ENCODE measurements at places on chromosomes 11 and 22. TPM values are rescaled to one million over a fixed set of nuclear protein-coding genes. Genes with fewer than 3 reads are reported as not detected.

Gene SCGB1D2
- total RNA-seq: not detected

Gene OR5P2
- total RNA-seq: not detected

Gene MMP11
- total RNA-seq: 0.33 TPM

Gene CCDC73
- total RNA-seq: 0.50 TPM

Gene ZFP91
- total RNA-seq: 25.5 TPM

Gene STX5
- 34.1 TPM for total RNA-seq

DNA sequence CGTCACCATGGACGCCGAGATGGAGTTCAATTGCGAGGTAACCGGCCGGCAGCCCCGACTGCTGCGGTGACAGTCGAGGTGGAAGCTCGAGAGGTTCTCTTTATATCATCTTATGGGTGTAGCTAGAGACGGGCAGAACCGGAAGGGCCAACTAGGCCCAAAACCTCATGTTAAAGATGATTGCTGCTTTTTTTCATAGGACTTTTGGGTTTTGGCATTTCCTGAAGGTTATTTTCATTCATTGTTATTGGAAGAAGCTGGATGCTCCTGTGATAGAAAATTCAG lies 585 bp downstream of the NF2 start:
- DNase-seq: no peak

- no peak for DNase-seq
These were observed 988 bp downstream of the MGAT3 start for GRCh38 chr22:39457556-39458443.

GRCh38 chr22:46609175-46609690 lies 11.0 kb upstream of the GRAMD4 start:
- DNase-seq: no peak

DNA sequence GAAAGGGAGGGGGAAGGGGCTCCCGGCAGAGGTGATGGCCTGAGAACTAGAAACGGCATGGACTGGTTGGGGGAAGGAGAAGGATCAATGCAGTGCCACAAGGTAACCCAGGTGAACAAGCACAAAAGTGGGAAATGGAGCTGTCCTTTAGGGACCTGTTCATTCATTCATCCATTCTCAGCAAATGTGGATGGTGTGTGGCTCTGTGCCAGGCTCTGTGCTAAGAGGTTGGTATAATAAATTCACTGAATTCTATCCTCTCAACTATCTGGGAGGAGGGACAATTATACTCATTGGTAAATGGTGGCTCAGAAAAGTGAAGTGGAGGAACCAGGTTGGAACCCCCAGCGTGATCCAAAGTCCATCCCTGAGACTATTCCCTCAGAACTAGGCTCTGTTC lies 18.6 kb upstream of the ARAP1 start:
- DNase-seq: no peak

DNA sequence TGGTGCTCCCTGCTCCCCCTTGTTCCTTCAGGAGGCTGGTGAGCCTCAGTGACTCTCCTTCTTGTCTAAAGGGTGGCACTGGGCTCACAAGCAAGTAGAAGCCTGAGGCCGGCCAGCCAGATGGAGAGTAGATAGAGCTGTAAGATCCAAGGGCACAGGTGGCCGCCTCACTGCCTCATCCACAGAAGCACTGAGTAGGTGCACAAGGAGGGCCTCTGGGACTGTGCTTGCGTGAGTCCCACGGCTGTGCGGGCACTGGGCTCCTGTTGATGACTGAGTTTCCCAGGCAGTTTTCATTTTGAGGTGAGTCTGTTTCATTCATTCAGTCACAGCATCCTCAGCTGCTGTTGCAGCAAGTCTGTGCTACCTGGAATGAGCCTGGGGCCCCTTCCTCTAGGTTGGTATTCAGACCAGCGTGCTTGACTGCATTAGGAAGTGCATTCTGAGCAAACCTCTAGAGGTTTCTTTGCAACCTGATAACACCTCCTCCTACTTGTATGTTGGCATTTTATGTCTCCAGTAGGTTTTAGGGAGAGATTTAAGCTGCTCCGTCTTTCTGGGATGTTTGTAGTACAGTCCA lies 184.0 kb downstream of the TBC1D22A start:
- DNase-seq: no peak

GRCh38 chr22:18966748-18967147 lies 30.7 kb upstream of the PRODH start:
- no peak for DNase-seq

DNA sequence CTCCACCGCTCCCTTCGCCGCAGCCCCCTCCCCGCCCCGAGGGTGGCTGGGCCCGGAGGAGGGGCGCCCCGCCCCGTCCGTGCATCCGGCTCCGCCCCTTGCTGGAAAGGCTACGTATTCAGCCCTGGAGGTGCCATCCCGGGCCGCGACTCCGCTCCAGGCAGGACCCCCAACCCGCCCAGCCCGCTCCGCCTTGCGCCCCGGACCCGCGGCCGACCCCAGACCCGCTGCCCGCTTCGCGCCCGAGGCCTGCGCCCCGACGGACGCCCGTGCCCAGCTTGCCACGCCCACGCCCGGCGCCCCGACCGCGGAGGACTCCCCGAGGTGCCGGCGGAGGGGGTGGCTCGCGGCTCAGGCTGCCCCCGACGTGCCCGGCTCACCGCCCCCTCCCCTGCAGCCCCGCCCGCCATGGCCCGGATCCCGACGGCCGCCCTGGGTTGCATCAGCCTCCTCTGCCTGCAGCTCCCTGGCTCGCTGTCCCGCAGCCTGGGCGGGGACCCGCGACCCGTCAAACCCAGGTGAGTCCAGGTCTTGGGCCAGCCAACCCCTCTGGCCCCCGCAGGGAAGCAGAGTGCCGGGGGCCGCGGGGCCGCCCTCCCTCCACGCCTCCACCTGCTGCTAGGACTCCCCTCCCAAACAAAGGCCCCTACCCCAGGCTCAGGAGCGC lies at the start of gene ADM2:
Gene ADM2, plus strand, starts transcription at position 104 of the 667 bp plus-strand sequence. Its CDS starts 305 bp downstream, at position 409.
- no peak for DNase-seq

- no peak for DNase-seq
These were observed 47.5 kb downstream of the RTN4R start for GRCh38 chr22:20220629-20221026.

- DNase-seq: no peak
These were observed 43.0 kb upstream of the CD5 start for GRCh38 chr11:61059260-61059752.

DNA sequence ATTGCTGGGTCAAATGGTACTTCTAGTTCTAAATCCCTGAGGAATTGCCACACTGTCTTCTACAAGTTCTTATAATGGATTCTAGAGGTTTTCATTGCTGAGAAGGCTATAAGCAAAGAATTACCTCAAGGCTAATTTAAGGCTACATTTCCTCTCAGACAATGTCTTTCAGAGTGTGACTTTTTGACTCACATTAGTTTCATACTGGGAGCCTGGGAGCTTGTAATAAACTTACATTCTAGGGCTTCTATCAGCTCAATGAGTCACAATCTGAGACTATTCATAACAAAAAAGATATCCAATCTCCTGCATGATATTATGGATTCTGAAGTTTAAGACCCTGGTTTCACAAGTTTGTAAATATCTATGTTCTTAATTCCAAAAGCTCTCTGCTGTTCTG lies 408.7 kb downstream of the LRRC4C start:
- DNase-seq: no peak

DNA sequence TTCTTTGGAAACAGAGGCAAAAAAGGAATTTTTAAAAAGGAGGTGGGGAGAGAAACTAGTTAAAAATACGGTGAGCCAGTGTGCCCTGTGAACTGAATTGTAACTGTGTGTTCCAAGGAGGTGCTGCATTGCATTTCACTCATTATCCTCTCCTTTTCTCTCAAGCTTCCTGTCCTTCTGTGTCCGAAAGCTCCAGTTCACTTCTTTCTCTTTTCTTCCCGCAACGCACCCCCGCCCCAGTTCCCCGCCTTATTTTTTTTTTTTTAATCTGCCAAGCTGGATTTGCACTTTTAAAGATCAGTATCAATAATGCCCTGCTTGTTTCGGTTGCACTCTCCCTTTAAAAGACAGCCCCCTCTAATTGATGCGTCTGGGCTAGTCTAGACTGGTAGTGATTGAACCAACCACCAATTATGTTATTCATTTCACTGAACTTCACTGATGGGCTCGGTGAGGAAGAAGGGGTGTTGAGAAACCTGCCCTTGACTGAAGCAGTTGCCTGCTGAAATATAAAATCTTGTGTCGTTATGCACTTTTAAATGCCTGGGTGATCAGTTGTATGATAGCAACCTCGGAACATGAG lies 18.5 kb downstream of the BLID start:
- no peak for DNase-seq

GRCh38 chr22:50117168-50117762 lies 27.5 kb downstream of the MOV10L1 start:
- DNase-seq: no peak

DNA sequence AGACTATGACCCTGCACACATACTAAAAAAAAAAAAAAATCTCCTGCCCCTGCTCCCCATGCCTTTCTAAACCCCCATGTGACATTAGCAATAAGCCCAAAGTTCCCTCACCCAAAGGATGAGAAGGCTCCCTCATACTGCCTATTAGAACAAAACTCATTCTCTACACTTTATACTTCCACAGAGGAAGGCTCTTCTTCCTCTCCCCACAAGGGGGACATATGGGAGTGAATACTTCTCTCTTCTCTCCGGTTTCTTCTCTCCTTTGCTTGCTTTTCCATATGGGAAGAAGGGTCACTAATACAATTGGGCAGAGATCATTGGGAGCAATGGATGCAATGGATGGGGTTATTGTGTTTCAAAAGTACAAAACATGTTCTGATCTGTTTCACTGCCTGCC lies 3.3 kb downstream of the OR52L1 start:
- DNase-seq: no peak

DNA sequence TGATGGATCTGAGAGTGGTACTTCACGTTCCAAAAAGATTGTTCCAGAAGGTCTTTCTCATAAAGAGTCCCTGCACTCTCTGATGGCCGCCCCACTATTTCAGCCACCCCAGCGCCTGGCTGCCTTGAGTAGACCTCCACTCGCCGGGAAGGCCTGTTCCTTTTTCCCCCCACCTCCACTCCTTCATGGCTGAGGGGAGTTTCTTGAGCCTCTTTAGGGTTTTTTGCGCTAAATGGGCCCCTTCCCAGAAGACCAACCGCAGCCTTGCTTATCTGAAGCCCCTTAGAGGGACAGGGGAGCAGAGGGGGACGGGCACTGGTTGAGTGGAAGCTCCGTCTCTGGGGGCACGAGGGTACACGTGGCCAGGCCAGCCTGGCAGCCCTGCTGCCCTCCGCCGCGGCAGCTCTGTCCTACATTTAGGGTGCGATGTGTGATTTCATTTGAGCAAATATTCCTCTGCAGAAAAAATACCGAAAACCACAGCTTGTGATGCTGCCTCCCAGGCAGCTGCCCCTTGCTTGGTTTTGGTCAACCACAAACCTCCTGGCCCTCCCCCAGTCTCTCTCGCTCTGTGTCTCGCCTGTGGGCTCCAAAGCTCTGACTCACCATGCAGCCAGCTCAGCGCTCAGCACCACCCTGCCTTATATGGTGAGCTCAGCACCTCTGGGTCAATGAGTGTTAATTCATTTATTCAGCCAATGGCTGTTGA lies 88.7 kb downstream of the TP53I11 start:
- no peak for DNase-seq

DNA sequence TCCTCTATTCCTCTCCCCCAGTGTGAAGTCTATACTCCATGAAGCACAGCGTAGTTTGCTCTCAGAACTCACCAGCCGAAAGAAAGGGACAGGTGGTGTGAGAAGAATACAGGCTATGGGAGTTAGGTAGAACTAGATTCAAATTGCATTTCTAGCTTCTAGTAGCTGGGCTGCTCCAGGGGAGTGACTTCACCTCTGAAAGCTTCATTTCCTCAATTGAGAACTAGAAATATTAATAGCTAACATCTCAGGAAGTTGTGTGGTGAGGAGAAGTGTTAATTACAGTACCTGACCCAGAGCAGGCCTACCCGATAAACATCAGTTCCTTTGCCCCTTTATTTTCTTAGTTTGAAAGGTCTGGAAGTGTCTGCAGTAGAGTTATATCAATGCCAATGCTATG lies 484.7 kb upstream of the TENM4 start:
- DNase-seq: no peak
